ENCODE measurements at places on chromosomes 7 and 10. TPM values are rescaled to one million over a fixed set of nuclear protein-coding genes. Genes with fewer than 3 reads are reported as not detected.
A peak's percentile ranks its signal among the peaks of the same experiment; 100 is the strongest.

BHLHA15 gene
- polyA plus RNA-seq = not detected

DNA sequence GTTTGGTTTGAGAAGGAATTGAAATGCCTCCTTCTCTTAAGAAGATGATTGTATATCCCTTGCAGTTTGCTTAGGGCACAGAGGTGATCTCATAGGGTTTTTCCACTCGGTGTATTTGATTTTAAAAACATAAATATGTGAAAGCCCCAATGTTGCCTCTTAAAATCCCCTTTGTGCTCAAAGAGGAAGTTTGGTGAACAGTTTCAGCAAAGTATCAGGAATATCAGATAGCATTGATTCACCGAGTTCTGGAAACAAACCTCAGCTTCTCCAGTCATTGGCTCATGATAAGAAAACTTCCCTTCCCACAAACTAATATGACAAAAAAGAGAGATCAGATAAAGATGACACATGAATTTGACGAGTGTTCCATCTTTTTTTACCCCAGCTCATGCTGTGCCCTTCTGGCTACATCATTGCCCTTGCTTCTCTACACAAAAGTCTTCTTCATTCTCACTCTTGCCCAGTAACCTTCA lies 20.1 kb upstream of the SMNDC1 start:
- no peak overlapping the region for H3K27ac ChIP-seq
- H3K4me1 ChIP-seq = no peaks in the 10 kb centered on the region
- H3K4me3 ChIP-seq = no peak overlapping the region
- no peaks in the 10 kb centered on the region for H3K27me3 ChIP-seq
- no peak for DNase-seq

GJD4 gene
- not detected for polyA plus RNA-seq

SLC16A9 gene
- polyA plus RNA-seq = not detected

DNA sequence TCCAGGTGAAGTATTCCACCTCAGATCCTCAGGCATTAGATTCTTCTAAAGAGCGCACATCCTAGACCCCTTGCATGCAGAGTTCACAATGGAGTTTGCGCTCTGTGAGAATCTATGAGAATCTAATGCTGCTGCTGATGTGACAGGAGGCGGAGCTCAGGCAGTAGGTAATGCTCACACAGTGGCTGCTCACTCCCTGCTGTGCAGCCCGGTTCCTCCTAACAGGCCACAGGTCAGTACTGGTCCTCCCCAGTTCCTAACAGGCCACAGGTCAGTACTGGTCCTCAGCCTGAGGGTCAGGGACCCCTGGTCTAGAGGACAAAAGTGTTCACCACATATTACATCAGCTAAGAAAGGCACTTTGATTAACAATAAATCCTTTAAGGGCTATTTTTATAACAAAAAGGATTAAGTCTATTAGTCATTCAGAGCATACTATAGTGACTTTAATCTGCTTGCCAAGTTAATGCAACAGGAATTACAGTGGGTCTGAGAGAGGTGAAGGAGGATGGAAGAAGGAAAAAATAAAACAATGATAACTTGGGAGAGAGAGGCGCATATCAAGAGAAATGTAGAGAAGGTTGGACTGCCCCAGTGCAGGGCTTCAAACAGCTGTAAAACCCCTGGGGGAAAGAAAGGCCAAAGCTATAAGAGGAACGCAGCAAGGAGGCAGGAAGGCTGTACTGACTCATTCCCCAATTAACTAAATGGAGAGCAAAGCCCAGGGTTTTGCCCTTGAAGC lies 49.2 kb downstream of the CUL2 start:
- no peak overlapping the region for H3K4me3 ChIP-seq
- H3K36me3 ChIP-seq = peaks cover 35% of the 10 kb centered on the region
- no peaks in the 10 kb centered on the region for H3K4me1 ChIP-seq
- no peak overlapping the region for H3K27ac ChIP-seq
- no peaks in the 10 kb centered on the region for H3K27me3 ChIP-seq
- no peak for DNase-seq

GRCh38 chr10:68989317-68989990 lies 851 bp downstream of the KIFBP start:
- peak overlapping the region; percentile 82 for H3K27ac ChIP-seq
- H3K27me3 ChIP-seq = no peaks in the 10 kb centered on the region
- H3K4me3 ChIP-seq = peak overlapping the region; percentile 89
- H3K4me1 ChIP-seq = peaks cover 19% of the 10 kb centered on the region
- H3K36me3 ChIP-seq = no peaks in the 10 kb centered on the region

- no peak overlapping the region for H3K27ac ChIP-seq
- H3K36me3 ChIP-seq = no peaks in the 10 kb centered on the region
These were observed 4.9 kb downstream of the IFIT1B start for GRCh38 chr10:89382757-89383156.

ANKRD61 gene
- not detected for polyA plus RNA-seq

DNA sequence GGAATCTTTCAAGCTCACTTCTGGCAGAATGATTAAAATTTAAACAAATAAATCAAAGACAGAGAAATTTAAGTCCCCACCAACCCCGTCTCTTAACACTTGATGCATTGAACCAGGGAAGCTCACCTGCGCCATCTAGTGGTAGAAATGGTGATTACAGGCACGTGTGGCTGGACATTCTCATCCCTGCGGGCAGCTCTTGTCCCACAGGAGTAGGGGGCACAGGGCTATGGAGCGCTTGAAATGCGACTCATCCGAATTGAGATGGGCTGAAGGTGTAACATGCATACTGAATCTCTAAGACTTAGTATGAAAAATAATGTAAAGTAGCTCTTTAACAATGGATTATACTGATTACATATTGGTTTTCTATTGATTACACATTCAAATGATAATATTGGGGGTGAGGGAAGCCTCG lies 24.8 kb upstream of the SLIT1 start:
- H3K4me1 ChIP-seq = no peaks in the 10 kb centered on the region
- DNase-seq = peak; percentile 58
- no peaks in the 10 kb centered on the region for H3K36me3 ChIP-seq
- H3K27me3 ChIP-seq = no peaks in the 10 kb centered on the region
- H3K27ac ChIP-seq = no peak overlapping the region
- H3K4me3 ChIP-seq = no peak overlapping the region

GRCh38 chr7:24908166-24908565 lies 71.8 kb downstream of the OSBPL3 start:
- H3K4me3 ChIP-seq = peak overlapping the region; percentile 22
- peaks cover 80% of the 10 kb centered on the region for H3K4me1 ChIP-seq
- DNase-seq = no peak
- H3K27ac ChIP-seq = no peak overlapping the region
- no peaks in the 10 kb centered on the region for H3K36me3 ChIP-seq
- no peaks in the 10 kb centered on the region for H3K27me3 ChIP-seq

GRCh38 chr7:91082852-91083495 lies 181.3 kb upstream of the FZD1 start:
- peaks cover 26% of the 10 kb centered on the region for H3K4me1 ChIP-seq
- H3K27ac ChIP-seq = no peak overlapping the region
- H3K36me3 ChIP-seq = no peaks in the 10 kb centered on the region
- H3K4me3 ChIP-seq = no peak overlapping the region

DNA sequence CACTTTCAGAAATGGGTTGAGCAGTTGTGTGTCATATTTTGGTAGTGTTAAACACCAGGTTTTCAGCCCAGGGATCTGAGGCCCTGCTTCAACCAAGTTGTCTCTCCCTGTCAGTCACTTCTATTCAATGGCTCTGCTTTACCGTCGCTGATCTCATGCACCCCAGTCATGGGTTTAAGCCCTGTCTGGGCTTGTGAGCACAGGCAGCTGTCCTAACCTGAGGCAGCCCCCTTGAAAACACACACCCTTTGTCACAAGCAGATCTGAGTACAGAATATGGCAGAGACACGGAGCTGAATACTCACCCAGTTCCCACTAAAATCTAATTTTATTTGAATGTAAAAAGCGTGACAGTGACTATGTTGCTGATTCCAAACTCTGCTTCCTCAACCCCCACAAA lies 110.6 kb upstream of the GLI3 start:
- DNase-seq = no peak
- H3K4me3 ChIP-seq = no peak overlapping the region
- H3K27ac ChIP-seq = no peak overlapping the region
- H3K36me3 ChIP-seq = no peaks in the 10 kb centered on the region
- no peaks in the 10 kb centered on the region for H3K27me3 ChIP-seq

SFTPA2 gene
- not detected for polyA plus RNA-seq

GATAD1 gene
- polyA plus RNA-seq = 11.4 TPM

DNA sequence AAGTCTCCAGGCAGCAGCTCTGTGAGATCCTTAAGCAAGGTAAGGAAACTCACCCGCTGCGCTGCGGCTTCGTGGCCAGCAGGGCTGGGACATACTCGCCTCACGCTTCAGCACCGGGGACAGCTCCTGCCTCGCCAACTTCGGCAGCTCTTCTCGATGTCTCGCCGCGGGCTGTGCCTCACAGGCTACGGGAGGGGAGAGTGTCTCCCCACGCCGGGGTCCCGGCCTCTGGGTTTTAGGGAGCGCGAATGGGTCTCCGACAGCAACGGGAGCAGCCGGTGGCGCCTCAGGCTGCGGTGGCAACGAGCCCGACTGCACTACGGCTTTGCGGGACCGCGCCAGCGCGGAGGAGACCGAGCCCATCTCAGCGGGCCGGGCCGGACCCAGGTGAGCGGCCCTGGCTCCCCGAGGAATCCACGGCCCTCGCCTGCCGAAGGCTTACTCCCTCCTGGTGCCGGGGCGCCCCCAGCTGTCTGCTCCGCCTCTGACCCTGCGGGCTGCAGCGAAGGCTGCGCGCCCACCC lies 62.4 kb downstream of the LSM5 start:
- peaks cover 24% of the 10 kb centered on the region for H3K27me3 ChIP-seq
- no peaks in the 10 kb centered on the region for H3K4me1 ChIP-seq
- no peak overlapping the region for H3K4me3 ChIP-seq
- no peaks in the 10 kb centered on the region for H3K36me3 ChIP-seq

DNA sequence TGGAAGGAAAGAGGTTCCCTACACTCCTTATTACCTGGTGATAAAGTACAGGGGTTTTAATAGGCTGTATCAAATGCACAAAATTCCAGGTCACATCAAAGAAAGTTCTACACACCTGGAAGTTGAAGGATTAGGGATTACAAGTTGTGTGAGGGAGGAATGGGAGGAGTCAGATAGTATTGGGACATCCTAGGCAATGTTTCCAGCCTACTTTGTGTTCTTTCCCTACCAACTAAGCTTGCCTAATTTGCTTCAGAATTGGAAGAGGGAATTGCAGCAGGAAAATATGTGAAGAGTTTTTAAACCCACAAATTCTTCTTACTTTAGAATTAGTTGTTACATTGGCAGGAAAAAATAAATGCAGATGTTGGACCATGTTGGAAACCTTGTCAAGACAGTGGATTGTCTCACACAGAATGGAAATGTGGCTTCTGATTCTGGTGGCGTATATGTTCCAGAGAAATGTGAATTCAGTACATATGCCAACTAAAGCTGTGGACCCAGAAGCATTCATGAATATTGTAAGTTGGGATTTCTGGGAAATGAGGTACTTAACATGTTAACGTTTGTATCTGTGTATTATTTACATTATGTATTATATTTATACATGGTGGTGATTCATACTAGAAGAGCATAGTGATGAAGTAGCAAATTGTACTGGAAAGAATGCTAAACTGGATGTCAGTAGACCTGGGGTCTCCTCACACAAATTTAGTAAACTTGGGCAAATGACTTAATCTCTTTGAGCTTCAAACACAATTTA lies at the start of gene LIPM:
Gene LIPM, plus strand, starts transcription at position 208 of the 763 bp plus-strand sequence. Its CDS starts 167 bp downstream, at position 375.
- H3K4me1 ChIP-seq = no peaks in the 10 kb centered on the region
- no peak for DNase-seq
- no peak within 1 kb of the TSS for H3K4me3 ChIP-seq

- DNase-seq = no peak
- peak overlapping the region; percentile 94 for H3K4me3 ChIP-seq
- peak overlapping the region; percentile 93 for H3K27ac ChIP-seq
- peaks cover 49% of the 10 kb centered on the region for H3K36me3 ChIP-seq
- no peaks in the 10 kb centered on the region for H3K27me3 ChIP-seq
- peaks cover 42% of the 10 kb centered on the region for H3K4me1 ChIP-seq
These were observed 1.8 kb downstream of the HNRNPA2B1 start for GRCh38 chr7:26198781-26199169.

CALCR gene
- polyA plus RNA-seq = not detected

- H3K27ac ChIP-seq = no peak within 1 kb of the TSS
- no peaks in the 10 kb centered on the region for H3K4me1 ChIP-seq
- no peaks in the 10 kb centered on the region for H3K36me3 ChIP-seq
- peaks cover 19% of the 10 kb centered on the region for H3K27me3 ChIP-seq
- DNase-seq = no peak
These were observed at the start of gene PRR15 for GRCh38 chr7:29563590-29564495. TSS of gene PRR15 (plus strand) at chr7:29563835. CDS start at chr7:29566330, 2,495 bp downstream.

Data from CD8-positive, alpha-beta memory T cell (primary cell).